Cerebellar nuclear complex (tissue), 1 donor: ENCODE measurements at places on chromosomes 6 and 20.

DNA sequence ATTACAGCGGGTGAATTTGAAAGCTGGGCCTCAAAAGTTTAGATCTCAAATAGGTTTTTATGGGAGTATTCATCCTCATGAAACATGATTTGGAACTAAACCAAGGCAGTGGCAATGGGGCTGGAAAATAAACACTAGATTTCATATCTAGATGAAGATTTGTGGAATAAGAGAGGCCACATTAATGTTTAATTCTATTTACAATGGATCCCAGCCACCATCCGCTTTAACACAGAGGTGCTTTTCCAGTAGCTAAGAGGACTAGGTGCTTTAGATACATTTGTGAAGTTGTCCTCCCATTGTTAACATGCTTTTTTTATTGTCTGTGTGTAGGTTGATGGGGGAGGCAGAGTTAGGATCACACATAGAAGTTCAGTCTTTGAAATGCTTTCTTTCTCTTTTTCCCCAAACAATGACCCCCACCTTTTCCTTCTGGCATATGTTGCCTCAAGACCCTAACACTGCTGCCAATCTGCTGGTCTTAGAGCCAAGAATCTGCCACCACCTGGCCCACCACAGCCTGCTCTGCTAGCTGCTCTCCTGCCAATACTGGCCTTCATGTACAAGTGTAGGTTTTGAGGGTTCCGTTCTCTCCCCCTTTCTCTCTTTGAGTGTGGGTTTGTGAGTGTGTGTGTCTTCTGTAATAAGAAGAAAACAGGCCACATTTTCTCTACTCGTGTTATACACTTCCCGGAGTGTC lies 27.8 kb upstream of the GFRAL start:
- no peak for DNase-seq

DNA sequence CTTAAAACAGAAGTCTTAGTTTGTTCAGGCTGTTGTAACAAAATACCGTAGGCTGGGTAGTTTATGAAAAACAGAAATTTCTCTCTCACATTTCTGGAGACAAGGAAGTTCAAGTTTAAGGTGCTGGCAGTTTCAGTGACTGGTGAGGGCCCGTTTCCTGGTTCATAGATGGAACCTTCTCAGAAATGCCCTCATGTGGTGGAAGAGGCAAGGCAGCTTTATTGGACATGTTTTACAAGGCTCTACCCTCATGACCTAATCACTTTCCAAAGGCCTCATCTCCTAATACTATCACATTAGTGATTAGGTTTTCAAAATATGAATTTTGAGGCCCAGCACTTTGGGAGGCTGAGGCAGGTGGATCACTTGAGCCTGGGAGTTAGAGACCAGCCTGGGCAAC lies 2.4 kb downstream of the HEBP2 start:
- no peak for DNase-seq

DNA sequence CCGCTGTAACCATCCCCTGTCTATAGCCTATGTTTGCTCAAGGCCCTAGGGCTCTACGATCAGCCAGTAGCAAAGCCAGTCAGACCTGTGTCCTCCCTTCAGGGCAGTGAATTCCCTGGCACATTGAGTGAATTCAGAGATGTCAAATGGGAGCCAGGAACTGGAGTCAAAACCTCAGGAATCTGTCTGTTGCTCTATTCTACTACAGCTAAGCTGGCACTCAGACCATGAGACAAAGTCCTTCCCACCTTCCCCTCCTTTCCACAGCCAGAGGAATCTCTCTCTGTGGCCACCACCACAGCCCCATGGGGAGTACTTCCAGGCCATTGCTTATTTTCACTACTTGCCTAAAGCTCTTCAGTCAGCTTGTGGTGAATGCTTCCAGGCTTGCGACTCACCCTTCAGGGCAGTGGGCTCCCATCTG lies 82.0 kb downstream of the PKIB start:
- DNase-seq: no peak

GRCh38 chr6:105374010-105374420 lies 28.9 kb downstream of the PREP start:
- DNase-seq: no peak

DNA sequence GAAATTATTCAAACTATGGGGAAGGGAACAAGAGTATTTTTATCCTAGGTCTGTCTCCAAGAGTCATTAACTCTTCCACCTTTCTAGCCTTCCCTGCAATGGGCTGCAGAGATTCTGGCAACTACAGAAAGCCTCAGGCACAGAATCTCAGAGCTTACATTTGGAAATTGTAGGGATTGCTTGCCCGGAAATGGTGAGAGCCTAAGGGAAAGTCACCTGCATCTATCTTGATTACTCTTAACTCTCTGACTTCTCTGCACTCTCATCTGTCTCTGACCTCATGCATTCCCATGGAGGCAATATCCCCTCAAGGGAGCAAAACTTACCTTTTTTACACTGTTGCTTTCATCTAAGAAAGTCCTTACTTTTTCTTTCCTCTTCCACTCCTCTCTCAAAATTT lies 513.2 kb upstream of the MARCKS start:
- DNase-seq: no peak

DNA sequence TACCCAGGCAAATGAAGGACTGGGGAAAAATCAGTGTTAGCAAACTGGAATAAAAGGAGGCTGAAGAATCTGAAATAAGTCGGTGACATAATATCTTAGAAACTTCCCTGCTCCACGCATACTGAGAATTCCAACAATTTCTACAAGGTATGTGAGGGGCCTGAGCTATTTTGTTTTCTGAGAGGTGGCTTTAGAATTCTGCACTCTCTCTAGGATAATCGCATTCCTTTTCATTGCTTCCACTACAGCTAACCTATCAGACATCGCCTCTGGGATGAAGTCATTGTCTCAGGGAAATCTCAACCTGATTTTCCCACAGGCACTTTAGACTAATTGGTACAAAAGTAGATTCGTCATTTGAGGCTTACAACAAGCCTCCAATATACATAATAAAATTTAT lies 740.8 kb downstream of the PHF3 start:
- DNase-seq: no peak

DNA sequence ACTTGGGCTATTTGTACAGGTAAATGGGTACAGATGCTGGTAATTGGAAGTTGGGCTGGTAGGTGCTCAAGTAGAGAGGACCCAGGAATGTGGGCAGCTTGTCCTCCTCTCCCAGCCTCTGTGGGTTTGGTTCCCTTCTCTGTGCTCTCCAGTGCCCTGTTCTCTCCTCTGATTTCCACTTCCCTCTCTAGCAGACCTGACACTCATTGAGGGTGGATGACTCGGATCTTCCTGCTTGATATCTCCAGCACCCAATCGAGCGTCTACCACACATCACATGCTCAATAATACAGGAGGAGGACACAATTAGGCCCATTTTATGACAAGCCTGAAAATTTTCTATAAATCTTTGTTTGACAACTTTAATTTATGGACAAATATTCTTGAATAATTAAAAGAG lies 23.7 kb downstream of the CST1 start:
- no peak for DNase-seq

DNA sequence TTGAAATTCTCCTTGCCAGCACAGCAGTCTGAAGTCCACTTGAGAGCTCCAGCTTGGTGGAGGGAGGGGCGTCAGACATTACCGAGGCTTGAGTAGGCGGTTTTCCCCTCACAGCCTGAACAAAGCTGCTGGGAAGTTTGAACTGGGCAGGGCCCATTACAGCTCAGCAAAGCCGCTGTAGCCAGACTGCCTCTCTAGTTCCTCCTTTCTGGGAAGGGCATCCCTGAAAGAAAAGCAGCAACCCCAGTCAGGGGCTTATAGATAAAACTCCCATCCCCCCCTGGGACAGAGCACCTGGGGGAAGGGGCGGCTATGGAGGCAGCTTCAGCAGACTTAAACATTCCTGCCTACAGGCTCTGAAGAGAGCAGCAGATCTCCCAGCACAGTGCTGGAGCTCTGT lies 325.3 kb downstream of the GJA1 start:
- DNase-seq: no peak

DNA sequence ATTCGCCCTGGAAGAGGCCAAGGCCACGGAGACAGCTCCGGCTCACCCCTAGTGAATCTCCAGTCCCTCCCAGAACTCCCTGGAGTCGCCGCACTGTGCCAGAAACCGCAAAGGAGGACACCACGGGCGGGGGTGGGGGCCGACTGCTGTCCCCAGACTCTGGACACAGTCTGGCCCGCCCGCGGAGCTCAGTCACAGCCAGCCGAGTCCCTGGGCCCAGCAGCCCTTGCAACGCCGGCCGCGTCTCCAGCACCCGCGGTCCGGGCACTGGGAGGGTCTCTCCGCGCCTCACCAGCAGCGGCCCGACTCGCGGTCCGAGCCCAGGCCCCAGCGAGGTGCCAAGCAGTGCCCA lies 518 bp downstream of the PEX6 start:
- DNase-seq: no peak

DNA sequence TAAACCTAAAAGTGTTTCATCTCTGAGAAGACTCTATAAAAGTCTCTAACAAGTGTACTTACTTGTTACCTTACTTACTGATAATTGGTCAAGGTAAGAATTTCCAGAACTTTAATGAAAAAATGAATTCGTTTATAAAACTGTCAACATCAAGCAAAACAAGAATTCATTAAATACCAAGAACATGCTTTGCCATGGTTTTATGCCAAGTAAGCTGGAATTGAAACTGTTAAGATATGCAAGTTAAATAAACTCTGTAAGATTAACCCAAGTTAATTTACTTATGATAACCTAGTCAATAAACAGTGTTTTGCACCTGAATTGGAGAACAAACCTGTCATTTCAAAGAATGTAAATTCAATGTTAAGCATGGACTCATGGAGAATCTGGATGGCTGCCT lies 17.1 kb upstream of the DEFB113 start:
- no peak for DNase-seq

DNA sequence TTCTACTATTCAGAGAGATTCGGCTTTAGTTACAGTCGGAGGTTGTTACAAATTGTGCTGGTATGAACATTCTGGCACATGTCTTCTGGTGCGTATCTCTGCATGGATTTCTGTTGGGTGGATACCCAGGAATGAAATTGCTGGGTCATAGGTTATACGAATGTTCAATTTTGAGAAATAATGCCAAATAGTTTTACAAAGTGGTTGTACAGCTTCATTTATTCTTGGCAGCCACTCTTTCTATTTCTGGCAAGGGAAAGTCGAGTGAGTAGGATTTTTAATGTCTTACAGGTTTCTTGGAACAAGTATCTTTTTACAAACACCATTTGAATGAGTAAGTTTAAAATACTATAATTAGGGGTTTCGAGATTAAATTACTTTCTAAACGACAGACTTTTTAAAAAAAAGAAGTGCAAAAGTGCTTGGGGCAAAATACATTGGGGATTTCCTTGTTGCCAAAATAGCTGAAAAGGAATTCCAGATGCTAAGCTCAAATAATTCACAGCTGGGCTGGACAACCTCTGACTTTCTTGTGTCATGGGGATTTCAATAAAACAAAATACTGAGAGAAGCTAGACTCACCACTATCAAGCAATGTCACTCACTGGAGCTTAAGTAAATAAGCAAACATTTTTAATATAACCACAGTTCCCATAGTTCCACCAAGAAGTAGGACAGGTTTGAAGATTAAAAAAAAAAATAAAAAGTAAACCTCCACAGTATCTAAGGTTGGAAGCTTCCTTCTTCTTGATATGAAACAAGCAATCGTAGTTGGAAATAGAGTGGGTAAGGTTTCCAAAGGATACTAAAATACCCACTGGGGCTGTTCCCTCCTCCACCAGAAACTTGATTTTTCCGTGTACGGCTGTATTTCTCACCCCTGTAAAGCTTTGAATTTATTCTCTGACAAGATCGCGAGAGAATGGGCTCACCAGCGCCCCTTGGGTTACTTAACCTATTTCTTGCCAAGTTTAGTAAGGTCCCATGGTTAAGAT lies 21.6 kb upstream of the GFOD1 start:
- DNase-seq: no peak

GRCh38 chr6:135739288-135739687 lies 112.2 kb upstream of the PDE7B start:
- no peak for DNase-seq

DNA sequence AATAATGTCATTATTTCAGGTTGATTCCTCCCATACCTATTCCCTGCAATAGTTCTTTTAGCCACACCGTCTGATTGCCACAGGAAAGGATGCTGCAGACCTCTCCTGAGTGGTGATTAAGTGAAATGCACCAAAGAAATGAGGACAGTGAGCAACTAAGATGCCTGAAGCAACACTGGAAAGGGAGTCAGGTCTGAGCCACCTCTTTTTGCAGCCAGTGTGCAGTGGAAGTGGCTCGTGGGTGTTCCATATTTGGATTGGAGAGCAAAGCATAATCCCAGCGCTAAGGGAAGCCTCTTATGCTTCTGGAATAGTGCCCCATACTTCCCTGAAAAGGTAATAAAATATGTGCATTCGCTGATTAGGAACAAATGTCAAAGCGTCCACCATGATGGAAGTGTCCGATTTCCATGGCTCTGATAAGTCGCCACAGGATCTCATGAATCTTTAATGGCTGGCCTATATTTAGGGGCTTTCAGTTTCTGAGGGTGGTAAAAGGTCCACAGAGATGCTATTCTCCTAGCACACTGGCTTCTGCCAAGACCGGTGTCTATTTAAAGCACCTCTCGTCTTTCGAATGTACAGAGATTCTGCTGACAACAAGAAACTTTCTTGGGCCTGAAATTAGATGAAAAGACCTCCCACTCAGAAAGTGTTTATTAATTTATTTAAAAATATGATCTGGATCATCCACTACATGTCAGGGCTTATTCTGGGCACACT lies 253.9 kb downstream of the SLC24A3 start:
- no peak for DNase-seq

DNA sequence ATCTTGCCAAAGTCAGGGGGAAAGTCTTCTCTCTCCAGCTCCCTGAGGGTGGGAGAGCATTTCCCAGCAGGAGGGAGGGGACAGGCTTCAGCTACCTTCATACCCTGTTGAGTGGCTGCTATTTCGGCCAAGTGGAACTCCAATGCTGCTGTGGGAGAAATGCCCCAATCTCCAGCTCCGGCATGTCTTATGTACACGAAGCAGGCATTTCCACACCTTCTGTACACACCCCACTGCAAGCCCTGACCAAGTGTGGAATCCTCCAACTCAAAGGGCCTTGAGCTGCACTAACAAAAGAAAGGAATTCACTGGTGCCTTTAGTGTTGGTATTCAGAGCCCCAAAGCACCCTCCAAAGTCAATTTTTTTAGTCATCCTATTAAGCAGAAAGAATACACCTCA lies 313.6 kb upstream of the NT5E start:
- no peak for DNase-seq

GRCh38 chr20:3551681-3552434 lies 81.0 kb downstream of the ATRN start:
- DNase-seq: no peak

DNA sequence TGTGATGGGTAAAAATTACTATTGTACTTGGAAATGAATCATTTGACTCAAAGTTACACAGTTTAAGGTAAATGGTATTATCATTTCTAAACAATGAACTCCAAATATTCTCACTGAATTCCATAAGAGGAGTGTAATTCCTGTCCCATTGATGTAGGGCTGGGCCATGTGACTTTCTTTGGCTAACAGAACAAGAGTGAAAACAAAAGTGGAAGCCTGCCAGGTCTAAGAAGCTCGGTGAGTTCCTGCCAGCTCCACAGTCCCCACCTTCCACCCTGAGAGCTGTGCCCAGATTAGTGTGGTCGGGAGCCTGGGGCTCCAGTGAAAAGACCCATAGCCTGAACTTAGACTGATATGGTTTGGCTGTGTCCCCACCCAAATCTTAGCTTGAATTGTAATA lies 24.6 kb downstream of the TBXT start:
- no peak for DNase-seq
